AG08395 (cell line): ENCODE measurements at places on chromosomes 13 and 19.

DNA sequence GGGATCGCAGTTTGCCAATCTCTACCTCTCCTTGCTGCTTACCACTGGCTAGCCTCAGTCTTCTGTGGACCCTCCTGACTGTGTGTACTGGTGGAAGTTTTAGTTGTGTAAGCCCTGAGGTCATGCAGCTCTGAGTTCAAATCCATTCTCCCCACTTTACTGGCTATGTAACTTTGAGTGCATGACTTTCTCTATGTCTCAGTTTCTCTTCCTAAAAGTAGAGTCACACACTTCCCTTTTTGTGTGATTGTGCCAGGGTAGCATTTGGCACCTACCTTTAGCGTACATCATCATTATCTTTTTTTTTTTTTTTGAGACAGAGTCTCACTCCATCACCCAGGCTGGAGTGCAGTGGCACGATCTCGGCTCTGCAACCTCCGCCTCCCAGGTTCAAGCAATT, 70.3 kb downstream of the MAP4K1 start:
- no peak for DNase-seq

DNA sequence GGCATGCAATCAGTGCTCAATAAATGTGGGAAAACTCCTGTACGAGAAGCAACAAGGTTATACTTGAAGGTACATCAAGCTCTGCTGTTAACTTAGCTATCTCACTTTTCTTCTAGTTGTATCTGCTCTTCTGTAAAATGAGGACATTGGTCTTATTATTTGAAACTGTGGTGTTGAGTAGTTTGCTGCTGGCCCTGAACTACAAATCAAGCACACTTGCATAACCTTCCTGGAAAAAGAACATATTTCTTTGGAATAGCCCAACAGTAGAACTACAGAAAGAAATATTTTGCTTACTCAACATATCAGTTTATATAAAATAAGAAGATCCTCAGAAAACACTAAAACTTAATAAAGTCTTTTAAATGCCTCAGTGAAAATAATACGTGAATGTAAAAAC, 203.0 kb downstream of the KCTD12 start:
- DNase-seq = no peak

- DNase-seq = no peak
Observed at GRCh38 chr19:4473011-4473762, 1.1 kb downstream of the HDGFL2 start.

GRCh38 chr19:19075126-19075525, 11.3 kb downstream of the SLC25A42 start:
- no peak for DNase-seq

DNA sequence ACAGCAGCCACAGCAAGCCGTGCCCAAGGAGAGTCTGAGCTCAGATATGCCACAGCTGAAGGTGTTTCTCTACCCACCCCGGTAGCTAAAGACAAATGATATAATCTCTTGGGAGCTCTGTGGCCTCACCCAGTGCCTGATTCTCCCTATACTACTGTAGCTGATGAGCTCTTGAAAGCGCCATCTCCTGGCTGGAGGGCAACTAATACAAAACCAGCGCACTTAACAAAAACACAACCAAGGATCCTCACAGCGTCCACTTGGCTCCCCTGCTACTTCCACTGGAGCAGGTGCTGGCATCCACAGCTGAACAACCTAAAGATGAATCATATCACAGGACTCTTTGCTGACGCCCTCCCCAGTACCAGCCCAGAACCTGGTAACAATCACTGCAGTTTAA, 1212.0 kb downstream of the PCDH17 start:
- DNase-seq = no peak

- no peak for DNase-seq
Observed at GRCh38 chr13:25683662-25684370, 312.0 kb downstream of the ATP8A2 start.

GRCh38 chr19:54248016-54248601, 5.5 kb upstream of the LILRA6 start:
- DNase-seq = no peak

GRCh38 chr19:35557539-35558399, 5.7 kb downstream of the ATP4A start:
- peak; percentile 35 for DNase-seq

DNA sequence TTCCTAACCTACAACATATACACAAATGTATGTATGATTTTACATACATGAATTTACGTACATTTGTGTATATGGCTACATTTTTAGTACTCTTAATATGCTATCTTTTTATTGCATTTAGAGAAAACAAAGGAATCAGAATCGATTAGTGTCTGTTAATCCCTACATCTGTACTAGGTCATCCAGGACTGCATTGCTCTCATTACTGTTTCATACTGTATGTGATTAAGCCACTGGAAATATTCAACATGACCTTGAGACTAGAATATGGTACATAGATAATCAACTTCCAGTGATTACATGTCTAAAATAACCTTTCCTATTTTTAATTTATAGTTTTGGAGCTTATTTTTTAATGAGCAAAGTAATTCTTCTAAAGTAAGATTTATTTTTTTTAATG, 5.3 kb upstream of the MAB21L1 start:
- no peak for DNase-seq

DNA sequence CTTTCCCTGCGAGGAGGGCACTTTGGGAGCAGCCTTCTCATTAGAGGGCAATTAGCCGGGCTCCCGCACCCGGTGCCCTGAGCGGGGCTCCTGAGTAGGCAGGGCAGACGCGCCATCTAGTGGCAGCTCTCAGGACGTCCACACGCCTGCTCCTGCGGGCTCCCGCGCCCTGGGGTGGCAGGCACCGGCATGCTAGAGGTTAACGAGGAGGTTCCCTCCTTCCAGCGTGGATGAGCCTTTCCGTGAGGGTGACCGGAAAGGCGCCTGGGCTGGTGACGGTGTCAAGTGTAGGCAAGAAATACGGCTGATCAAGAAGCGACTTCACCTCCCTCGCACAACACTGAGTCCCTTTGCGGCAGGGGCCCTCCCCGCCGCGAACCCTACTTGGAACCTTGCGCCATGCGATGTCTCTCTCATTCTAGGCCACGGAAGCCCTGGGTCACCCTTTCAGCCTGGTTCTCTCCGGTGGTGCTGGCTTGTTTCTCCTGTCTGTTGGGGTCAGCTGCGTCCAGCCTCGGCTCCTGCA, 67.7 kb downstream of the ALOX5AP start:
- peak; percentile 80 for DNase-seq

- DNase-seq = no peak
Observed at GRCh38 chr19:32066056-32066455, 279.4 kb upstream of the ZNF507 start.

- DNase-seq = no peak
Observed at GRCh38 chr19:18090545-18091216, 3.9 kb upstream of the IL12RB1 start.

GRCh38 chr13:91369441-91369831, 21.9 kb downstream of the MIR17HG start:
- peak; percentile 33 for DNase-seq

DNA sequence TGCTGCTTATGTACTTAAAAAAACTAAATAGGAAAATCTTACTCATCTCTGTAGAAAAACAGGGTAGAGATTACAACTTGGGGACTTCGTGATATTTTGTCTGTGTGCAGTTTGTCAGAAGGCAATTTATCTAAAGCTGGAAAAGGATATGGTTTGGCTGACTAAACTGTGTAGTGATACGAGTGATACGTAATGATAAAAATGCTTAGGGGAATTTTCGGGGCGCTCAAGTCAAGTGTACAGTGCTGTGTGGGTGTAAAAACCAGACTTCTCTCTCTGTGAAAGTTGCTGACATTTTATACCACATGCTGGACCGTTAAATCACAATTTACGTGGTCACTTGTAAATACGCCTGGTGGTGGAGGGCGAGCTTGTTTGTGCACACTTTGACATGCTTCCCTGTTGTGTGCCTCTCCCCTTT, 221.7 kb downstream of the KCNRG start:
- DNase-seq = no peak

GRCh38 chr13:102974317-102975087, 91.7 kb downstream of the SLC10A2 start:
- DNase-seq = no peak

GRCh38 chr13:44902738-44903137, 86.5 kb downstream of the NUFIP1 start:
- DNase-seq = no peak

GRCh38 chr19:49492573-49493405, 3.4 kb upstream of the RPS11 start:
- no peak for DNase-seq

DNA sequence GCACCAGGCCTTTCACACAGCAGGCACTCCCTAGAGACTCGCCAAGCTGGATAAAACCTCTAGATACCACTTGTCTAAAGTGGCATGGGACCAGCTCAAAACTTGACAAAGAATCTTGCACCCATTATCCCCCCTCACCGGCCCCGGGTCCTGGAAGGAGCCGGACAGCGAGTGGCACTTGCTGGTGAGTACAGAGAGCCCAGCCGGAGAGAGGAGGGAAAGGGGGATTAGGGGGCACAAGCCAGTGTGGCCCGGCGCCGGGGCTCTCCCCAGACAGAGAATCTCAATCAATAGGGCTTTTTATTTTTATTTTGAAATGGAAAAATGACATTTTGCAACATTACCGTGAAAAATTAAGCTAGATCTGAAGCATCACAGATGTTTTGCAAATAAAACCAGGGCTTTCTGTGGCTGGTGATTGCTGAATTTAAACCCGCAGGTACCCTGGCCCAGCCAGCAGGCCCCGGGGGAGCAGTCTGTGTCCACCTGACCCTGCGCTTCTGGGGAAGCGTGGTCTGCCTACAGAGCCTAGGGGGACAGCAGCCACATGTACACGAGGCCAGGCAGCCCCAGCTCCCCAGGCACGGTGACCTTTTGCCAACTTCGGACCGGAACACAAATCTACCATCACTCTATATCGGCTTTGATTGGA, 10.0 kb upstream of the VSTM2B start:
- DNase-seq = no peak

- DNase-seq = peak; percentile 47
Observed at GRCh38 chr13:75870397-75870903, 234.3 kb downstream of the LMO7 start.

DNA sequence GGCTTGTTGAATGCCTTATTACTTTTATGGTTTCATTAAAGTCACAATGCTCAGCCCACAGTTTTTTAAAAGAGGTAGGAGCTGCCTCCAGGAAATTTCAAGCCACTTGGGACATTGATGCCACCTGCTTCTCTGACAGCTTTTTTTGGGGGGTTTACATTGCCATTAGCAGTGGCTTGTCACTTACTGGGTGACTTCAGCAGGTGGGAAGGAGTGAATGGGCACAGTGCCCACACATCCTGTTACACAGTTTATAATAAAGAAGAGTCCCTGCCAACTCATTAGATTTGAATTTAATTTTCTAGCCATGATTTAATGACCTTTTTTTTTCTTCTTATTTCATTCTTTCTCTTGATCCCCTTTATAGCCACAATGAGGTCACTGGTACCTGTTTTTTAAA, 61.0 kb downstream of the NHLRC3 start:
- no peak for DNase-seq

GRCh38 chr19:55820037-55820436, 11.8 kb downstream of the NLRP11 start:
- DNase-seq = no peak

GRCh38 chr19:8147582-8147978, 1.8 kb downstream of the FBN3 start:
- no peak for DNase-seq

- no peak for DNase-seq
Observed at GRCh38 chr13:90135558-90135957, 1211.9 kb upstream of the MIR17HG start.

GRCh38 chr13:98143157-98143553, 261 bp downstream of the FARP1 start:
- DNase-seq = no peak

- peak; percentile 48 for DNase-seq
Observed at GRCh38 chr19:13463296-13463695, 43.0 kb downstream of the CACNA1A start.

DNA sequence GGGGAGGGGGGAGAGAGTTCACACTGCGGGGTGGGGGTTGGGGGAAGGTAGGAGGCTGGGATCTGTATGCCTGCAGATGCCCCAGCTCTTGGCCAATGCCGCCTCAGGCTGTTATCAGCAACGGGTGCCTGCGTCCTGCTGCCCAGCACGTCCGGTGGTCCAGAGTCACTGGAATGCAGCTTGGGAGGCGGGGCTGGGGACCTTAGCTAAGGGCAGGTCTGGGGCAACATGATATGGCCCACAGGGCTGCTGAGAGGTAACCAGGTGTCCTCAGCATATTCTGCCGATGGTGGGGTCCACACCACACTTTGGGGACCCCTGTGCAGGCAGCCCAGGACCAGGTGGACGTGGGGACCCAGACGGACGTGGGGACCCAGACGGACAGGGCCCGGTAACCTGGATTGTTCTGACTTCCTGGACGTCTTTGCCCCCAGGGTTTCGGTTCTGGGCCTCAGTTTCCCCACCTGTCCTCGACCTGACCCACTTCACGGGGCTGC, 668 bp upstream of the ARHGAP45 start:
- DNase-seq = no peak

DNA sequence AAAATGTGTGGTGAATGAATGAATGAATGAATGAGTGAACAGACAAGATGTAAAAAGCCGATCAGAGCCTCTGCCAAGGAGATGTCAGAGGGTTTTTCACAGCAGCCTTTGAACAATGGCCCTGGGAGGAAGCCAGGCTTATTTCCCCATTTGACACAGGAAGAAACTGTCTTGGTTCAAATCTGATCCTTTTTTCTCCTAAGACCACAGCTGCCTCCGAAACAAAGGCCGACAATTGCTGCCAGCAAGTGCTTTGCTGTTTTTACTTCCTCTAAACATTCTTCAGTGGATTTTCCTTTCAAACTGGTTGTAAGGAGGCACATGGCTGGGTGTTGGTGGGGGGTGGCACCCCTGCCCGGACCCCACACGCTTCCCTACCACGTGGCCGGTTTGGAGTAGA, 44.2 kb upstream of the HOMER3 start:
- DNase-seq = no peak
